ENCODE measurements at places on chromosomes 2 and 18.

- no peak for DNase-seq
These were observed 10.8 kb downstream of the SF3B6 start for GRCh38 chr2:24065341-24065740.

DNA sequence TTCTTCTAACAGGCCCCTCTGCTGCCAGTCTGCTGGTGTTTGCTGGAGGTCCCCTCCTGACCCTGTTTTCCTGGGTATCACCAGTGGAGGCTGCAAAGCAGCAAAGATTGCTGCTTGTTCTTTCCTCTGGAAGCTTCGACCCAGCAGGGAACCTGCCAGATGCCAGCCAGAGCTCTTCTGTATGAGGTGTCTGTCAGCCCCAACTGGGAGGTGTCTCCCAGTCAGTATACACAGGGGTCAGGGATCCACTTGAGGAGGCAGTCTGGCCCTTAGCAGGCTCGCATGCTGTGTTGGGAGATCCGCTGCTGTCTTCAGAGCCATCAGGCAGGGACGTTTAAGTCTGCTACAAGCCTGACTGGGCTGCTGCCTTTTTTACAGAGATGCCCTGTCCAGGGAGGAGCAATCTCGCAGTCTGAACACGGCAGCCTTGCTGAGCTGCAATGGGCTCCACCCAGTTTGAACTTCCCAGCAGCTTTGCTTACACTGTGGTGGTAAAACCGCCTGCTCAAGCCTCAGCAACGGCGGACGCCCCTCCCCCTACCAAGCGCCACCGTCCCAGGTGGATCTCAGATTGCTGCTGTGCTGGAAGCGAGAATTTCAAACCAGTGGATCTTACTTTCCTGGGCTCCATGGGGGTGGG is 29.9 kb downstream of the CHCHD5 start:
- DNase-seq = no peak

DNA sequence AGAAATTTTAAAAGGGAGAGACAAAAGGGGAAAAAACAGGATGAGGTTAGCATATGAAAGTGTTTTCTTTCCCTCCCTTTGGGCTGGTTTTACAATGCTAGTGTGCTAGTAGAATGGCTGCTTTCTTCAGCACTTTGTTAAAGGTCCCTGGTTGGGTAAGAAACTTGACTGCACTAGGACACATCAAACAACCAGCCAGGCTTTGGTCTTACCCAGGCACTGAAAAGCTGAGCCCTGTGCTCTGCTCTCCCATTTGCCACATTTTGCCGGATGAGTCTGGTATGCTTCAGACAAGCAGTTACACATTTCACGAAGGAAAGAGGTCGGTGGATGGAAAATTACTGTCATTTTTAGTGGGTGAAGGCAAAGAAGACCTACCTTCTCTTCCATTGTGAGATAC is 242.0 kb downstream of the DPP10 start:
- no peak for DNase-seq

GRCh38 chr2:67510745-67511144 is 113.6 kb downstream of the ETAA1 start:
- no peak for DNase-seq

DNA sequence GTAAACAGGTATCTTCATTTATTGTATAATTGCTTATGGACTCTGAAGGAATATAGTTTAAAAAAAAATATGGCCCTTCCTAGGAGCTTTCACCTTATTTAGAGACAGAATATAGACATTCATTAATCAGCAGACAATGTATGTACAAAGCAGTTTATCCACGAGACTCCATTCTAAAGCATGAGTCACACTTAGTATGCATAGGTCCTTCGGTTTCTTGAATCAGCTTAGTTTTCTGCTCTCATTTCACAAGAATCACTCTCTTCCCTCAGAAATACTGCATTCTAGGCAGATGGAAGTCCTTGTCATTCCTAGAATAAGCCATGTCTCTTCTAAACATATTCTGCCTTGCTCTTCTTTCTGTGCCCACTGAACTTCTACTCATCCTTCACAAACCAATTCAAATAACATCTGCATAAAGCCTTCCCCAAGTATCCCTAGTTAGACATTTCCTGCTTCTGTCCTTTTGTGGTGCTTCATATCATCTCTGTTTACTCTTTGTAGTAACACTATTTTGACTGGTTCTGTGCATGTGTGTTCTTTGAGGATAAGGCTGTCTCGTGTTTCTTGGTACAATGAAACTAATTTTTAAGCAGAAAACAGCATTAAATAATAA is 84.5 kb downstream of the PTRHD1 start:
- DNase-seq = no peak

DNA sequence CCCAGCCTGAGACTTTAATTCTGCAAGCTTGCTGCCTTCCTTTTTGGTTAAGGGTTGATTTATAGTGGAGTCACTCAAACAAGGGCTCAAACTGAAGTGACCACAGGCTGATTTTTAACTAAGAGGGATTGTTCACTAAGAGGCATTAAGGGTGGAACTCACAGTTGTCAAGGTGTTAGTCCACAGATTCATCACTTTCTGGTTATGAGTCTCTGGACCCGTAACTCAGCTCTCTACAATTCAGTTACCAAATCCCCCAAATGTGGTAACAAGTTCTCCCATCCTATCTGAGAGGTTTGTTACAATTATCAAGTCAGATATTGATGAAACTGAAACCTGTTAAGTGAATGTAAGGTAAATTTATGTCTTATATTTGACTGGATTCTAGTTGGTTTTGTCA is 185.9 kb upstream of the KLHL14 start:
- no peak for DNase-seq

GRCh38 chr2:205969584-205969983 is 116.4 kb downstream of the INO80D start:
- no peak for DNase-seq

DNA sequence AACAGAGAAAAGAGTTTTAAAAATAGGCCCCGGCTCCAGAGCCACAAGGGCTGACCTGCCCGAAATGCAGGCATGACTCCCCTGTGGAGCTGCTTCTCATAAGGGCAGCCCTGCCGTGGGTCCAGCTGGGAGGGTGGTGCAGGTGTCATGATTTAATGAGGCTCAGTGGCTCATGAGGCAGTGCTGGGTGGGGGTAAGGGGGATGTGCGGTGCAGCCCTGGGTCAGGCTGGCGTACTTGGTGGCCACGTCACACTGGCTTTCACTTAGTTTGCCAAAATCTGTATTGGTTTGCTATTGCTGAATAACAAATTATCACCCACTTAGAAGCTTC is 33.6 kb downstream of the HJURP start:
- no peak for DNase-seq

DNA sequence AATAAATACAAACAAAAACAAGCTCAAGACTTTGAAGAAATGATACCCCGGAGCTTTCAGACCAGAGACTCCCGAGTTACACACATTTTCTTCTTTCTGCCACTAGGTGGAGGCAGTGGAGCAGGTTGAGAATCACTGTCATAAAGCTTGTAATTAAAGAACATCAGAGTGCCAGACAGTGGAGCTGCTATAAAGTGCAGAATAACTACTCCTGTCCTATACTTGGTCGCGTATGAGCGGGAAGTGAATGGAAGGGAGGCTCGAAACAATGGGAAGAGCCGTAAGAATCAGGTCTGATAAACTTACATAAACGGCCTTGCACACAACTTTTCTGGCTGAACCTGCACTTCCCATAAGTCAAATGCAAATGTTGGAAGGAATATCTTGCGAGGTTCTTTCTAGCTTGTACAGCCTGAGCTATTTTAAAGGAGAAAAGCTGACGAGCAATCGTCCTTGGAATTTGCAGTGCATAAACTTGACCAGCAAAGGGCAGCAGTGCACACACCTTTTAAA is 189.0 kb downstream of the RPIA start:
- peak; percentile 4 for DNase-seq

GRCh38 chr2:54909001-54909400 is 141.2 kb downstream of the RTN4 start:
- no peak for DNase-seq

DNA sequence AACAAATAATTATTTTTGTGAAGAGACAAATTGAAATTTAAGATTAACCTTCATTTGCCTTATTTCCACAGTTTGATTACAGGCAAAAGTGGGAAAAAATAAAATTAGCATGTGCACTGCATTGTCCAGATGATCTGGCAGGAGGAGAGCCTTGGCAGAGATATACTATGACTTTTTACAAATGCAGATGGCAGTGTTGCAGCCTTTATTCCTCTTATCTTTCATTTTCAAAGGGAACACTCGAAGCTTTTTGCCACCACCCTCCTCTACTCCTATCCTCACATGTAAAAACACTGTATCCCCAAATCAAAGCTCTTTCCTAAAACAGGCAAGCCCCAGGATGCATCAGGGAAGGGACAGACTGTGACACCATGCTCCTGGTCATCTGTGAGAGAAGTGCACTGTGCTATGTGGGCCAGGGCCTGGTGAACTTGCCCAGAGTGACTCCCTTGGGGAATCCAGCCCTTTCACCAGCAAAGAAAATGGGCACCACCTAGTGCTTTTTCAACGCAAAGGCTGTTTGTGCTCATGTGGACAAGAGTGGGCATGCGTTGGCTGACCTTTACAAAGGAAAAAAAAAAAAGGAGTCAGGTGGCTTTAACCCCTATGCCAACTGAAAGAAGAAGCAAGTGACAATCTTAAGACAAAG is 74.7 kb upstream of the ETAA1 start:
- DNase-seq = no peak

DNA sequence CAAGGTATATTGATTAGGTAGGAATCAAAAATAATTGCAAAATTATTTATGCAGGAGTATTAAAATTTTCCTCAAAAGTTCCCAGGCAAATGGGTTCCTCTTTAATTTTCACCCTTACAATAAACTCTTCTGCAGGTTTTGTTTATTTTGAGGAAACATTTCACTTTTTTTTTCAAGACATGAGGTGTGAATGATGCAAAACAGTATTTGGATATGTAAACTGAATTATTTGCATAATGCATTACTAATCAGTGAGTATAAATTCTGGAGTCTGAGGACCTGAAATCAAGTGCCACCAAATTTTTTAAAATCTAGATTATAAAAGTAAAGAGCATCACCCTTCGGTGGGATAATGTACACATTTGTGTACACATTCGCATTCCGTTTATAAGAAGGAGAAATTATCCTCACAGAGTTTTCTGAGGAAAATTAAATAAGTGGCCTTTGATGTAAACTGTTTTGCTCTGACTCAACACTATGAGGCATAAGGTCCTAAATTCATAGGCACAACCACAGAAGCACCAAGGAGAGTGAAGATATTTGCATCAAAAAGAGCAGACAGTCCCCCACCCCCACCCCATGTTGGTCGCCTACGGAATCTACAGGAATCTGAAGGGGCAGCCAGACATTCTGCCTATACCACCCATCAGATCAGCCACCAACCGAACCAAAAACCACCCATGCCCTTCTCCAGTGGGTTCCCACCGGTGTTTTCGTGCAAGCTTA is 33.1 kb downstream of the BCL11A start:
- no peak for DNase-seq

GRCh38 chr2:176699098-176699497 is 429.9 kb downstream of the MTX2 start:
- DNase-seq = no peak

DNA sequence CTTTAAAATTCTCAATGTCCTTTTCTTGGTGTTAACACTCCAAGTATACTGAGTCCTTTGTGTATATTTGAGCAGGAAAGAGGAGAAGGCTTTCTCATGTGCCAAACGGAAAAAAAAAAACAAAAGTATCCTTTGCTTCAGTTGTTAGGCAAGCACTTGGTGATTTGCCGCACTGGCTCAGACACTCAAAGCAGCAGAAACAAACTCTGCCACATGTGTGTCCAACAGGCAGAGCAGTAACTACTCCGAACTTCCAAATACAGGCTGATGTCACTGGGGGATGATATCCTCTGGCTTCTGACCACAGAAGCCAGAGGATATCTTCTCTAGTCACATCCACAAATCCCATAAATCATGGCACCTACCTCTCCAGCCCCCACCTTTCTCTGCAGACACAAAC is 108.0 kb upstream of the SALL3 start:
- no peak for DNase-seq

- no peak for DNase-seq
These were observed 83.7 kb upstream of the RBM44 start for GRCh38 chr2:237714690-237715458.

- no peak for DNase-seq
These were observed 32.9 kb downstream of the CAVIN2 start for GRCh38 chr2:191813943-191814342.

DNA sequence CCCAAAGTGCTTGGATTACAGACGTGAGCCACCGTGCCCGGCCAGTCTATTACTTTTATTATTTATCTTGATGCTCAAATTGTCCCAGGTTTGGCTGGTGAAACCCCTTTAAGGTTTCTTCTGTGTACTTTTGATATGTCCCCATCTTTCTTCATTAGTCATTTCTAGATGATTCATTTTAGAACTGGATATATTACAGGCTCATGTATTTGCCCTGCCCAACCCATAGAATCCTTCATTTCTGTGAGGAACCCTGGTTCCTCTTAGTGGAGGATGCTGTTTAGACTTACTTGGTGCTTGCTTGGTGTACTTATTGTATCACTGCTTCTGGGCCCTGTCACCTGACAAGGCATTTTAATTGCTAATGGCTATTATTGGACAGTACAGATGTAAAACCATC is 40.1 kb downstream of the KCMF1 start:
- no peak for DNase-seq

DNA sequence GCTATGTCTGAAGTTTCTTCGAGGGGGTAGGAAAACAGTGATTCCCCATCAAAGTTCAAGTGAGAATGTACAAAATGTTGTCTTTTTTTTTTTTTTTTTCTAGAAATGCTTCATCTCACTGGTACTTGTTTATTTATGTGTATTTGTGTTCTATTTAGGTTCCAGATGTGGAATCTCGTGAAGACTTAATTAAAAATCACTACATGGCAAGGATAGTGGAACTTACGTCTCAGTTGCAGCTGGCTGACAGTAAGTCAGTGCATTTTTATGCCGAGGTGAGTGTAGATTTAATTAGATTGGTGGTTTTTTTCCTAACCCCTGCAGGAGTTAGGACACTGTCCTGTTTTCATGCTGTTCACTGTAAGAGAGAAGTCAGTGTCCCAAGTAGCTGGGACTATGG is 22.8 kb upstream of the STON1 start:
- no peak for DNase-seq

DNA sequence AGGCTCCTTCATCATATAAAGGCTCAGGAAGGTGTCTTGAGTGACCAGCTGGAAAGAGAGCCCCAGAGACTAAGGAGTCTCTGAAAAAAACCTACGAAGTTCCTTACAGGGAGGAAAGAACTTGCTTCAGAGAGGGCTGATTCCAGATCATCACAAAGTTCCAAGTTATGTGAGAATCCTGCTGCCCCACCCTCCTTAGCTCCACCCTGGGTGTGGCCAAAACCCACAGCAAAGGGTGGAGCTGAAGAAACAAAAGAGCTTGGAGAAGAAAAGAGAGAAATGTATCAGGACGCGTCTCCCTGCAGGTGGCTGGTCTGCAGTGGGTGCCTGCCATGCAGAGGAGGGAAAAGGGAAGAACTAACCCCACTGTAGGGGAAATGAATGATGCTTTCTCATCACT is 32.8 kb upstream of the ZNF396 start:
- DNase-seq = no peak

DNA sequence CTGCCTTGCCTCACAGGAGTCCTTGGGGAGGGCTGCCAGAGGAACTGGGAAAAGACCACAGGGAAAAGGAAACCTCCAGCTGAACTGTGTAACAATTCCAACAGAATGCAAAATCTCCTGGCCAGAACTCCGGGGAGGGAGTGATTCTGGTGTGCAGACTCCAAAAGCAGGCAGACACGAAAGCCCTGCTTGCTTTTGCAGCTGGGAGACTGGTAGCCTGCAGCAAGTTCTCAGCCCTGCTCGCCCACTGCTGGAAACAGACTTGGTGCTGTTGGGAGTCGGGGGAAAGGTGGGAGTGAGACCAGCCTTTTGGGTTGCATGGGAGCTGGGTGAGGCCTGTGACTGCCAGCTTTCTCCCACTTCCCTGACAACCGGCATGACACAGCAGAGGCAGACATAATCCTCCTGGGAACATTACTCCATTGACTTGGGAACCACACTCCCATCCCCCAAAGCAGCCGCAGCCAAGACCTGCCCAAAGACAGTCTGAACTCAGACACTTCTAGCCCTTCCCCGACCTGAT is 26.0 kb upstream of the NMI start:
- no peak for DNase-seq
